ENCODE measurements at places on chromosomes 3 and 15.
A peak's percentile ranks its signal among the peaks of the same experiment; 100 is the strongest.

DNA sequence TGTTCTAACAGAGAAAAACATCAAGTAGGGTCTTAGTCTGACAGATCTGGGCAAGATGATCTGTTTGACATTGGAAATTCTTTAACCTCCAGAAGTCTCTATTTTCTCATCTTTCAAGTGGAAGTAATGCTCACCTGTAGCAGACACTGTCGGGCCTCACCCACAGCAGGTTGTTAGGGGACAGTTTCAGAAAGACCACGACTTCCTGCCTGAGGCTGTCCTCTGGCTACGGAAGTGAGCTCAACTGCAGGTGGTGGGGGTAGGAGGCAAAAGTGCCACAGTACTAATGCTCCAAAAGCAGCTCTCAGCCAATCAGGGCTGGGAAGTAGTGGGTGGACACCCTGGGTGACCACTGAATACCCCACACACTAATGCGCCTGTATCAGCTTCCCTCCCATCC lies 111.4 kb upstream of the TOPAZ1 start:
- DNase-seq: no peak

GRCh38 chr3:99753268-99753975 lies 64.2 kb upstream of the CMSS1 start:
- DNase-seq: peak; percentile 63

DNA sequence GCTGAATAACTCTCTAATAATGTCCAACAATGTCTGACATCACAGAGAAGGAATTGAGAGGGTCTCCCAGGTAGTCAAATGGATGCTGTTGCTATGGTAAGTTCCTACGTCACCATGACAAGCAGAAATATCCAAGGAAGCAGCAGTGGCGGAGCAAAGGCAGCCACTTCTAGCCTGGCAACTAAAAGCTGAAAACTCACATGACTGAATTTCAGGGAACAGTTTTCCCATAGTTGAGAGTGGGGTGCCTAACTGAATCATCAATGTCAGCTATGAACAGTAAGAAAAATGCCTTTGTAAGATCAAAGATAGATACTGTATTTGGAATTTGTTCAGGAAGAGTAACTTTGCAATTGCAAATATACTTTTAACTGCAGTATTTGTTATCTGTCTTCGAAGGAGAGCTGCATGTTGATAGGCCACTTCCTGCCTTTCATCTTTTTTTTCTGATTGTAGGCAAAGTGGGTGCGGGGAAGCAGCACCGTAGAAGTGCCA lies 161.7 kb downstream of the BBX start:
- no peak for DNase-seq

DNA sequence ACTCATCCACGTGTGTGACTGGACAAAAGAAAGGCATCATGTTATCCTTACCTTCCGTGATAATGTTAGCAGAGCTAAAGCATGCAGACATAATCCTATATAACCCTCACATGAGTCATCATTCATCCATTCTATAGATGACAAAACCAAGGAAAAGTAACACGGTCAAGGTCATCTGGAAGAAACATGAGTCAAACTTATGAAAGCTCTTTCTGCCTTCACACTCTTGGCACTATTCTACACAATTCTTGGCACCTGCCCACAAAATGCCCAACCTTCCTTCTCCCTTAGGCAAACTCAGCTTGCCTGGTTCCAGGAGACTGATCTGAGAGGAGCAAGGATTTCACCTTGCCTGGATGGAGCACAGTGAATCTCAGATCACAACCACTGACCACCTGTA lies 66.9 kb downstream of the PRICKLE2 start:
- peak; percentile 54 for DNase-seq

GRCh38 chr15:40776537-40777141 lies 6.9 kb downstream of the C15orf62 start:
- peak; percentile 89 for DNase-seq

DNA sequence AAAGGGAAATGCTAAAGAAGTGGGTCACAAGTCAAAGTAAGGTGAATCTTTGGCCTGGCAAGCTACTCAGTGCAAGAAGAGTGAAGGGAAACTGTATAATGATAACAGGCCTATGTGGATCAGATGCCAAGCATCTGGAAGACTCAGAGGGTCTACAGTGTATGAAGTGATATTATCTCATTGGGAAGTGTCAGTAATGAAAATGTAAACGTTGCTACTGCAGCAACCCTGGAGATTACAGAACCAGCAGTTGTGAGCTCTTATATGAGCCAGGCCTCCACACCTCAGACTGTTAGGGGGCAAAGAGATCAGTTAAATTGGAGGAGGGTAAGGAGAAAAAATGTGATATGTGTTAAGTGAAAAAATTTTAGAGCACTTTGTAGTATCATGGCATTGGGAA lies 195.4 kb upstream of the DPH6 start:
- no peak for DNase-seq

- DNase-seq: no peak
Observed at GRCh38 chr3:146536681-146537080, 7.7 kb downstream of the PLSCR1 start.

GRCh38 chr3:187629711-187630110 lies 40.5 kb downstream of the SST start:
- peak; percentile 80 for DNase-seq

- peak; percentile 72 for DNase-seq
Observed at GRCh38 chr3:67109651-67110204, 111.6 kb downstream of the KBTBD8 start.

DNA sequence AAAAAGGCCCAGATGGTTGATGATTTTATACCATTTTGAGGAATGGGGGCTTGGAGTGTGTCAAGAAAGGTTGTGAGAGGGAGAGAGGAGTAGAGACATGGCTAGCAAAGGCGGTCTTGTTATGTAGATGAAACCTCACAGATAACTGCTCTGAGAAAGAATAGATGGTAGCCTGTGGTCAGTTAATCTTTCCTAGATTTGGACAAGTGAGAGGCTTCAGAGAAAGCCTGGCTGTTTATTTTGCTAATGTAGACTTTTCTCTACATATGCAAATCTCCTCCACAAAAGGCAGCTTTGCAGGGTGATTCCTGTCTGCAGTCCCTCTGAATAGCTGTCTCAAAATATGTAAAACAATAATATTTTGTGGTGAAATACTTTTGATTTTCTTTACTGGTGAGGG lies 177.3 kb downstream of the OTOL1 start:
- DNase-seq: no peak

DNA sequence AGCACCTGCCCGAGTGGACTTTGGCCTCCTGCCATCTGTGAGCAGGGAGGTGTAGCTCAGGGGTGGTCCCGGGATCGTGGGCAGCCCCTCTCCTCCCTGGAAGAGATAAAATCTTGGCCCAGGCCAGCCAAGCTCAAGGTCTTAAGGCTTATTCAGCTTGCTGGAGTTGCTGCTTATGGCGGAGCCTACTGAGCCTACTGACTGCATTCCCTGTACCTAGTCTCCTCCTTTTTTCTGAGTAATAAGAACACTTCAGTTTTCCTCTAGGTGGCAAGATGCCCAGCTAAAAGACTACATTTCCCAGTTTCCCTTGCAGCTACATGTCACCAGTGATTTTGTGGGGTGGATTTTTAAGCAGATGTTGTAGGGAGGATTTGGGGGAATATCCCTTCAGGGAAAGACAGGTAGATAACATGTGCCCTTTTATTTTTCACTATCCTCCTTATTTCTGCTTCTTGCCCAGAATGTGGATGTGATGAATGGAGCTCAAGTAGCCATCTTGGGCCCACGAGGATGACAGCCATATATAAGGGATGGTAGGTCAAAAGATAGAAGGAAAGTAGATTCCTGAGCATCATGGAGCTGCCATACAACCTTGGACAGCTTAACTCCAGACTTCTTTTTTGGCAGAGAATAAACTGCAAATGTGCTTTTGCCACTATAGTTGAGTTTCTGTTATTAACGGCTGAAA lies 41.4 kb upstream of the INSYN1 start:
- DNase-seq: peak; percentile 57

DNA sequence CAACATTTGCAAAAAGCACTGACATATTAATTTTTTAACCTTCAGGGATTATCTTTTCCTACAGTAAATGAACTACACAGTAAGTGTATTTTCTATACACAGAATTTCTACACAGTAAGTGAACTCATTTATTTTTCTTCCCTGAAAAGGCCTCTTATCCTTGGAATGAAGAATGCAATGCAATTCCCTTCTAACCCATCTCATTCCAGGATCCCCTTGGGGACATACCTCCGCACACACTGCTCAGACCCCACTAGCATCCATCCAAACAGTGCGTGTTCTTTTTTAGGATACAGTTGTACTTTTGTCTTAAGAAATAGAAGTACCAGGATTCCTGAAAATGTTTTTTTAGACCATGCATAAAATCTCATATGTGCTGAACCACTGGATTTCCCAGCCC lies 152.8 kb downstream of the UACA start:
- no peak for DNase-seq

DNA sequence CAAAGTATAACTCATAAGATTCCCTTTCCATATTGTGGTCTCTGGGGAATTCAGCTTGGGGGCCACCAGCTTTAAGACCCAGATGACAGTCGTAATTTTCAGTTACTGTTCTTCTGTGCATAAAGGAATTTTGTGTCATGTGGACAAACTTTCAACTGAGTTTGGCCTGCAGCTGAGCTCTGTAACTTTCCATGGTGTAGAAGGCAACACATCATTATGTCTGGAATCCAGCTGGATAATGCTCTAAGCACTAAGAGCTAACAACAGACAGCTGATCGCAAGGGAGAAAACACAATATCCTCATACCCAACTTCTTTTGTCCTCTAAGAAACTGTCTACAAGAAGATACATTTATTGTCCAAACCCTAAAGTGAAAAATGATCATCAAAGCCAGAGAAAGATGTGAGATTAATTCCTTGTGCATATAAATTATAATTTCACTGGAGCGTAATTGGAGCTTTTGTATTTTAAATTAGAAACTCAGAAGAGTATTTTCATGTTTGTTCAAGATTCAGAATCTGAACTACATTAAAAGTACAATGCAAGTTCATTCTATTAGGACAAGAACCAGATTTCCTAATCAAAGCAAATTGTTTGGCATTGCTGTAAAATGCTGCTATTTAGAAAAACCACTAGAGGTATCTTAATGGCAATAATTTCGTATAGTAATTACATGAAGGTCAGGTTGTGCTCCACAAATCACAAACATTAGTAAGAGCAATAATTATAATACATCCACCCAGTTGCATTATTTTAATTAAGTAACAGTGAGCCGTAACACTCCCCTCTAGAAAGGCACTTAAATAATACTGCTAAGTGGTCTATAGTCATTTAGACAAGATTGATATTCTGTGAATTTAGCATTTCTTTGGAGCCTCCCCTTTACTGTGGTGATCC lies 218.8 kb downstream of the ATP8B4 start:
- no peak for DNase-seq

GRCh38 chr15:39269821-39270220 lies 311.1 kb upstream of the THBS1 start:
- no peak for DNase-seq

DNA sequence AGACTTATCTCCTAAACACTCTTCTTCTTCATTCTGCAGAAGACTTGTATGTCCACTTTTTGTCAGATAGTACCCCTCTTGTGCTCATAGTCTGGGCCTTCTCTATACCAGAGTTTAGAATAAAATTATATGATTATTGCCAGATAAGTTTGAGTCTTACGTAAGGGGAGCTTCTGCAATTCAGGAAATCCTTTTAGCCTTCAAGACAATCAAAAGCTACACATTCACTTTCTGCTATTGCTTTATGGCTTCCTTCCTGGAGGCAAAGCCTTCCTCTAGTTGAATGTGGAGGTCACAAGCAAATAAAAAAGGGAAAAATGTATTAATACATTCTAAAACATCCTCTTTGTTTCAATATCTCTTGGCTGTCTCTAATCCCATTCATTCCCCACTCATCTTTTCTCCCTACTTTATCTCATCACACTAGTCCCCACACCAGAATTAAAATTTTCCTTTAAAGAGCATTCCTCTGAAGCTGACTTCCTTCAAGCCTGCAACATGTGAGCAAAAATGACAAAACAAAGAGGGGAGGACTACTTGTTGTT lies 186.8 kb downstream of the CPNE4 start:
- no peak for DNase-seq

GRCh38 chr15:83656192-83656591 lies 2.3 kb downstream of the ADAMTSL3 start:
- DNase-seq: no peak

DNA sequence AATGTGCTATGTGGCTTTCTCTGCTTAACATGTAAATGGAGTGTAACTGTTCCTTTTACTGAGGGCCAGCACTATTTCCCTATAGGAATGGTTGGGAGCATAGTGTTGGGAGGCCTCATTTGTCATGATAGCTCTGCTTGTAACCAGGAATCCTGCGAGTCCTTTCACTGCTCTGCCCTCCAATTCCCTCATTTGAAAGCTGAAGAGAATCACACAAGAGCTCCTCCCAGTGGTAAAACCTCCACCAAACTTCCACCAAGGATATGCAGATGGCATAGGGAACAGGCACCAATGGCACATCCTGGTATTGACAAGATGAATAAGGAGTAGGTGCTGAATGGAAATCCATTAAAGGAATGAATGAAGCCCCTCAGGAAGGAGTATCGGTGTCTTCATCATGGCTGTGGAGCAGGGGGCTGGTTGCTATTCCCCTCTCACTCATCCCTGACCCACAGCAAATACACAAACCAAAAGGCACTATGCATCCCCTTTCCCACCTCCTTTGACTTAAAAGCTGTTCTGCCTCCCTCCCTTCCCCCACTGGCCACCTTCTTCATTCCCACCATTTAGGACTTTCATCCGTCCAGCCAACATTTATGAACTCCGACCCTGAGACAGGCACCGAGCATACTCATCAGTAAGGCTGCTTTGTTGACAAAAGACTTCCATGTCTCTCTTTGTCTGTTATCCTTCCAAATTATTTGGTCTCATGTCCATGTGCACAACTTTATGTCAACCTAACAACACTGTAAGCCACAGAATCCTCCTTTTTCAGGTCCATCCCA lies 560.8 kb downstream of the FOXP1 start:
- DNase-seq: no peak

GRCh38 chr15:89096664-89097063 lies 8.4 kb downstream of the ABHD2 start:
- DNase-seq: no peak

- DNase-seq: no peak
Observed at GRCh38 chr15:78570710-78571109, 5.4 kb downstream of the CHRNA5 start.

- DNase-seq: no peak
Observed at GRCh38 chr15:31329640-31330010, 3.0 kb downstream of the KLF13 start.

DNA sequence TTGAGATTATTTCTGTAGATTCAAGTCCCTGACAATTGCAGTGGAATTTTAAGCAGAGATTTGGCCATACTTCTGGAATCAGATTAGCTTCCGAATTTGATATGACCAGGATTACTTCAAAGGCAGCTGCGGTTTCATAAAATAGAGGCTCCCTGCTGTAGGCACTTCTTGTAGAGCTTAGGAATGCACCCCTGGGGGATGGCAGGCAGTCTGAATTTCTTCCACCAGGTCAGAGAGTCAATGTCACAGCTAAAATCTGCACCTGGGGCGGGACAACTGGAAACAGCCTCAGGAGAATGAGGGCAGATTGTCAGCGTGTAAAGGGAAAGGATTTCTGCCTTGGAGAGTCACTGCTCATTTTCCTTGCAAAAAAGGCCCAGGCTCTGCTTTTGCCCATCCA lies 182.6 kb downstream of the ARRDC4 start:
- no peak for DNase-seq
